ENCODE measurements at places on chromosomes 7 and 10.

- DNase-seq, result no peak
Observed at GRCh38 chr10:73916761-73917470, 6.0 kb downstream of the PLAU start.

GRCh38 chr7:751826-752225 is 24.7 kb upstream of the PRKAR1B start:
- DNase-seq, result no peak

DNA sequence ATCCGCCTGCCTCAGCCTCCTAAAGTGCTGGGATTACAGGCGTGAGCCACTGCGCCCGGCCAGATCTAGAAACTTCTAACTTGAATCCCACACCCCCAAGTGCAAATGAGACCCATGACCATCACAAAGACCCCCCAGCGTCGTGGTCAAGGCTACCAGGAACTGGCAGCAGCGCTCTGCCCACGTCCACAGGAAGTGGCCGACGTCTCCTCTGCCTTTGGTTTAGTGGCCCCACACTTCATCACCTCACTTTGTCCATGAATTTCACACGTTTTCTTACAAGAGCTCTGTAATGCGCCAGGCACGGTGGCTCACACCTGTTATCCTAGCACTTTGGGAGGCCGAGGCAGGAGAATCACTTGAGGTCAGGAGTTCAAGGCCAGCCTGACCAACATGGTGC is 53.5 kb upstream of the TNRC18 start:
- no peak for DNase-seq

DNA sequence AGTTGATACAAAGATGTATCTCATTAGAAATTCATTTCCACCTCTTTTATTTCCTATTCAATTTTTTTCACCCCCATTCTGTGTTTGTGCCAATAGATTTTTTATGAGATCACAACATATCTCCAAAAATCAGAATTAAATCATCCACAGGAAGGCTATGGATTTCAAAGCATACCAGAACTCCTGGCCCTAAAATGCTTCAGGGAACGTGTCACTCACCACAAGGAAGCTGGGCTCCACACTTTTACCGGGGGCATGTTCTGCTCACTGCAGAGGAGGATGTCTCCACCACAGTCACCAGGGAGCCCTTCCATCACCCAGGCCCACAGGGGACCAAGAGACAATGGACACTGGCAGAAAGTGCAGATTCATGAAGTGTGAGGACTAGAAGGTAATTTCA is 456.8 kb downstream of the KCNMA1 start:
- no peak for DNase-seq

- DNase-seq, result no peak
Observed at GRCh38 chr7:122965306-122965705, 30.2 kb downstream of the TAS2R16 start.

GRCh38 chr7:56125831-56126230 is 9.6 kb upstream of the NUPR2 start:
- no peak for DNase-seq

GRCh38 chr10:35335133-35336083 is 901 bp upstream of the CCNY start:
- DNase-seq, result no peak

DNA sequence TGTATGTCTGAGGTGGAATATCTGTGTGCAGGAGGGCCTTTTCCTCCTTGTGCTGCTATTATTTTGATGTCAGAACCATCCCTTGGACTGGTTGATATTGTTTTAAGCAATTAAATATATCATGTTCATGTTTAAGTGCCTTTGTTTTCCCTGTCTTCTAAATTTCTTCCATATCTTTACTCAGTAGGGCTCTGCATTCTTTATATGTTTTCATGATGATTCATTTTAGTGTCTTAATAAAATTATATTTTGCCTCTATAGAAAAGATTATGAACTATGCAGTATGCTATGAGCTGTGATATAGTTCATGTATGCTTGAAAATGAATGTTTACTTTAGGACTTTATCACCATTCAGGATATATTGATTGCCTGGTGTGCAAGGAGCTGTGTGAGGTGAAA is 34.8 kb downstream of the AHR start:
- no peak for DNase-seq

- DNase-seq, result no peak
Observed at GRCh38 chr7:76267107-76267893, 35.2 kb upstream of the HSPB1 start.

DNA sequence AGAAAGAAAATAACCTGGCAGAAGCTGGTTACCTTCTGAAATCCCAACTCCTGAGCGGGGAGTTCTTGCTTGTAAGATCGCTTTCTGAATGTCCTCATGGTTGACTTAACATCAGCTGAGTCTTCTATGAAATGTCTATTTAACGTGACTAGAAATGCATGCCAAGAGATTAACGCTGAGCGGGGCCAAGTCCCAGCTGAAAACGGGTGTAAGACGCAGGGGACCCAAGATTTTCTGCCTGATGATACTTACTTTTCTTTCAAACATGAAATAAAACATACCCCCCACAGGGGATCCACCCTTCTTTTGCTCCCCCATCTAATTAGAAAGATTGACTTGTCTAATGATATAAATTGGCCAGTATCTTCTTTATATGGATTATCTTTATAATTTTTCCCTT is 14.9 kb downstream of the OR9A2 start:
- no peak for DNase-seq

DNA sequence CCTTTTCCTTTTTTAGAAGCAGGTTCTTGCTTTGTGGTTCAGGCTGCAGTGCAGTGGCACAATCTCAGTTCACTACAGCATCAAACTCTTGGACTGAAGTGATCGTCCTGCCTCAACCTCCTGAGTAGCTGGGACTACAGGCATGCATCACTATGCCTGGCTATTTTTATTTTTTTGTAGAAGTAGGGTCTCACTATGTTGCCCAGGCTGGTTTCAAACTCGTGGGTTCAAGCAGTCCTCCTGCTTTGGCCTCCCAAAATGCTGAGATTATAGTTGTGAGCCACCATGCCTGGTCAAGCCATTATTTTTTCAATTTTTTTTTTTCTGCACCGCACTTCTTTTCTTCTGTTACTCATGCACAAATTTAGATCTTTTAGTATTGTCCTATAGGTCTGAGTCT is 154.7 kb downstream of the ADK start:
- DNase-seq, result no peak

DNA sequence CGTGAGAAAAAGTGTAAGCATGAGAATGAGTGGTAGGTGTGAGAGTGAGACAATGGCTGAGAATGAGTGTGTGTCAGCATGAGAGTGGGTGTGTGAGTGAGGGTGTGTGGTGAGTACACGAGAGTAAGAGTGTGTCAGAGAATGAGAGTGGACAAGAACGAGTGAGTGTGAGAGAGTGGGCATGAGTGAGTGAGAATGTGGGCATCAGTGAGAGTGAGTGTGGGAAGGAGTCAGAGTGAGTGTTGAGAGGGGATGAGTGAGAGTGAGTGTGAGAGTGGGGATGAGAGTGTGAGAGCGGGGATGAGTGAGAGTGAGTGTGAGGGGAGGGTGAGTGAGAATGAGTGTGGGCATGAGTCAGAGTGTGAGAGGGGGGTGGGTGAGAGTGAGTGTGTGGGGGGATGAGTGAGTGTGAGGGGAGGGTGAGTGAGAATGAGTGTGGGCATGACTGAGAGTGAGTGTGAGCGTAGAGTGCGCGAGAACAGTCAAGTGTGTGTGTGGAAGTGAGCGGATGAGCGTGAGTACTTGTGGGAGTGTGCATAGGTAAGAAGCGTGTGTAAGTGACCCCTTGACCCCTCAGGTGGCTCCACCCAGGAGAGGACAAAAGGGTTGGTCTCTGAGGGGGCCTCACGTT is 75.8 kb downstream of the GOLGA7B start:
- no peak for DNase-seq

- DNase-seq, result no peak
Observed at GRCh38 chr10:132539894-132540293, 2.3 kb downstream of the INPP5A start.

DNA sequence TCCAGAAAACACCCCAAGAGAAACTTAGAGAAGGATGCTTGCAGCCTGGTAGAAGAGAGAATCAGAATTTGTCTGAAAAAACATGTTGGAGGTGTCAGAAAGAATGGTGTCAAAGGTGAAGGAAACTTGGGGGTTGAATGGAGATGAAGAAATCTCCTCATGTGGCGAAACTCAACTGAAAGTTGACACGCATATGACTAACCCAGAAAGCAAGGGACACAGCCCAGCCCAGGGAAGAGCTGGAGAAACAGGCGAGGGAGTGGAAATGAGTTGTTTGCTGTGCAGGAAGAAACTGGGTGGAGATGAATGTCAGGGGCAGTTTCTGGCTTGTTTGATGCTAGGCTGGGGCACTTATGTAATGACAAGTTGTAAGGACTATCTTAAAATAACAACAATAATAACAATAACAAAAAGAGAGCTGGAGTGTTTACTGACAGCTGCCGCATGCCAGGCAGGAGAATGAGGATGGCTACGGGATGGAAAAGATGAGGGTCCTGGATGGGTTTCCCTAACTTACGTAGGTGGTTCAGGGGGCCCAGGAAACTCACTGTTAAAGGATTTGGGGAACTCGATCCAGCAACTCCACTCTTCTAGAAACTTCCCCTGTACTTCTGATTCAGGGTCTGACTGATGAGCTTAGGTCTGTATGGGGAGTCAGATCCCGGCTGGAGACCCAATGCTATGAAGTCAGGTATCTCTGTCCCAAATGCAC is 57.4 kb downstream of the MAP3K8 start:
- DNase-seq, result no peak

GRCh38 chr7:30800785-30801252 is 29.6 kb downstream of the MINDY4 start:
- DNase-seq, result peak; percentile 44
